ENCODE measurements at places on chromosomes 7 and 10. TPM values are rescaled to one million over a fixed set of nuclear protein-coding genes. Genes with fewer than 3 reads are reported as not detected.

Gene ZNF485
- 5.8 TPM for total RNA-seq

Gene BAMBI
- total RNA-seq = 6.2 TPM

Gene GIMAP6
- total RNA-seq = 0.12 TPM

Gene CTAGE8
- 6.1 TPM for total RNA-seq

DNA sequence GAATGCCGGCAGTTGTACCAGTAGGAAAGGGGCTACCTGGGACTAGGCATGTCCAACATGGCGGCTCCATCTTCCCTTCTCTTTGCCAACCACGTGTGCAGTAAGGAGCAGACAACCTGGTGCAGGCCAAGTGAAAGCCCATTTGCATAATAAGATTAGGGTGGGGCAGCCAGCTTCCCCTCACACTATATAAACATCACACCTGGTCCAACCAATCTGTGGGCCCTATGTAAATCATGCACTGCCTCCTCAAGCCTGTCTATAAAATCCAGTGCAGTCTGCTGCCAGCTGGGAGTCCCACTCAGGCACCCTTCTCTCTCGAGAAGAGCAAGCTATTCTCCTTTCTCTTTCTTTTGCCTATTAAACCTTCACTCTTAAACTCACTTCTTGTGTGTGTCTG is 429.3 kb downstream of the CALN1 start:
- no peak overlapping the region for H3K4me3 ChIP-seq
- no peak overlapping the region for H3K27ac ChIP-seq
- no peak for DNase-seq
- H3K27me3 ChIP-seq = no peaks in the 10 kb centered on the region

GRCh38 chr7:15046861-15047260 is 144.3 kb upstream of the DGKB start:
- H3K4me3 ChIP-seq = no peak overlapping the region
- no peaks in the 10 kb centered on the region for H3K4me1 ChIP-seq
- no peak for DNase-seq
- no peaks in the 10 kb centered on the region for H3K36me3 ChIP-seq

- H3K27me3 ChIP-seq = peaks cover 29% of the 10 kb centered on the region
- H3K36me3 ChIP-seq = no peaks in the 10 kb centered on the region
- no peak overlapping the region for H3K27ac ChIP-seq
- DNase-seq = no peak
Observed at GRCh38 chr10:78199005-78199725, 165.5 kb downstream of the RPS24 start.

DNA sequence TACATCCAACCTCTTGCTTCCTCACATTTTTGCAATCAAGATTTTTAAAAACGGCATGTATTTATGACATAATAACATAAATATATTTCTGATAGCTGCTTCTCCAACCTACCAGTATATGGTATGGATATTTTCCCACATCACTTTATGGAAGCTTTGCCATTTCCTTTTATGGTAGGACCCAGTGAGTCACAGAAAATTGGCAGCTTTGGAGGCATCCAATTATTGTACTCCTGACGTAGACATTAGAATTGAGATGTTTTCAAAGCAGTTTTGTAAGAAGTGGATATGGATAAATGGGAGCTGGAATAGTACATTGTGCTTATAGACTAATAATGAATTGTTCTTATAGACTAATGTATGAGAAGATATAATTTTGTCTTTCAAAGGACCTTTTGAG is 23.8 kb upstream of the BICC1 start:
- H3K27ac ChIP-seq = no peak overlapping the region
- H3K27me3 ChIP-seq = peaks cover 5% of the 10 kb centered on the region
- H3K4me3 ChIP-seq = no peak overlapping the region
- H3K4me1 ChIP-seq = no peaks in the 10 kb centered on the region
- no peak for DNase-seq

DNA sequence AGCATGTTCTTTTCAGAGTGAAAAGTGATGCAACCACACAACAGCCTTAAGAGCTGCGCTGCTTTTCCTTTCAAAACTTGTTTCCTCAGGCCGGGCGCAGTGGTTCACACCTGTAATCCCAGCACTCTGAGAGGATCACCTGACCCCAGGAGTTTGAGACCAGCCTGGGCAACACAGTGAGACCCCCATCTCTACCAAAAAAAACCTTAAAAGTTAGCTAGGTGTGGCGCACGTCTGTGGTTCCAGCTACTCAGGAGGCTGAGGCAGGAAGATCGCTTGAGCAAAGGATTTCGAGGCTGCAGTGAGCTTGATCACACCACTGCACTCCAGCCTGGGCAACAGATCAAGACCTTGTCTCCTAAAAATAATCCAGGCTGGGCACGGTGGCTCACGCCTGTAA is 2.0 kb downstream of the COX19 start:
- no peak overlapping the region for H3K27ac ChIP-seq
- H3K36me3 ChIP-seq = peaks cover 28% of the 10 kb centered on the region
- no peak overlapping the region for H3K4me3 ChIP-seq

GRCh38 chr7:148940702-148941597 is 56.9 kb upstream of the EZH2 start:
- no peaks in the 10 kb centered on the region for H3K27me3 ChIP-seq
- peak; percentile 82 for DNase-seq
- H3K4me1 ChIP-seq = peaks cover 15% of the 10 kb centered on the region
- H3K36me3 ChIP-seq = no peaks in the 10 kb centered on the region
- peak overlapping the region; percentile 67 for H3K4me3 ChIP-seq

DNA sequence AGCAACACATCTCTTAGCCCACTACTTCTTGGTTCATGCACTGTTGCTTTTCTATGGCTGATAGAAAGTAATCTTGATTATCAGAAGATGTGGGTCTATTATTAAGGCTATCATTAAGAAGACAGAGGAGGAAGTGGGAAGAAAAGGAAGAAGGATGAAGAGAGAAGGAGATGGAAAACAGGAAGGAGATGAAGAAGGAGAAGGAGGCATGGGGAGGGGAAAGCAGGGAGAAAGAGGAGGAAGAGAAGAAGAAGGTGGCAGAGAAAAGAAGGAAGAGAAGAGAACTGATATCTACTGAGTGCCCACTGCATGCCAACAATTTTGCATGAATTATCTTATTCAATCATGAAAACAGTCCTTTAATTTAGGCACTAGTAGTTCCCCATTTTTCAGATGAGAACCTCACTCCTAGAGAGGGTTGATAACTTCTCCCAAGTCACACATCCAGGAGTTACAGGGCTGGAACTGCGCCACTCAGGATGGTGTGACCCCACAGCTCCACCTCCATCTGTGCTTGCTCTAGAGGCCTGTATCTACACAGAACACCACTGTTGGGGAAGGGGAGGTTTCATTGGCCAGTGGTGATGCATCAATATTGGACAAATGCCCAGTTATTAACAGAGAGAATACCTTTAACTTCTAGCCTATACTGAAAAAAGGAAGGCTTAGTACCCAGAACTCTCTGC is 147.4 kb downstream of the CXCL12 start:
- no peak overlapping the region for H3K27ac ChIP-seq
- DNase-seq = no peak
- H3K4me1 ChIP-seq = no peaks in the 10 kb centered on the region
- no peaks in the 10 kb centered on the region for H3K27me3 ChIP-seq

Measured in HCT116 (cell line).